Right renal cortex interstitium (tissue), 3 donors: ENCODE measurements at places on chromosomes 4 and X. TPM values are rescaled to one million over a fixed set of nuclear protein-coding genes. Genes with fewer than 3 reads are reported as not detected.

The MAGEE2 gene
- polyA plus RNA-seq, result 0.69 TPM

The MXRA5 gene
- polyA plus RNA-seq, result 8.2 TPM

The MID2 gene
- polyA plus RNA-seq, result 10.9 TPM

The SPANXN3 gene
- not detected for polyA plus RNA-seq

The TCP11X2 gene
- polyA plus RNA-seq, result 1.2 TPM

The SCML1 gene
- 20.8 TPM for polyA plus RNA-seq

DNA sequence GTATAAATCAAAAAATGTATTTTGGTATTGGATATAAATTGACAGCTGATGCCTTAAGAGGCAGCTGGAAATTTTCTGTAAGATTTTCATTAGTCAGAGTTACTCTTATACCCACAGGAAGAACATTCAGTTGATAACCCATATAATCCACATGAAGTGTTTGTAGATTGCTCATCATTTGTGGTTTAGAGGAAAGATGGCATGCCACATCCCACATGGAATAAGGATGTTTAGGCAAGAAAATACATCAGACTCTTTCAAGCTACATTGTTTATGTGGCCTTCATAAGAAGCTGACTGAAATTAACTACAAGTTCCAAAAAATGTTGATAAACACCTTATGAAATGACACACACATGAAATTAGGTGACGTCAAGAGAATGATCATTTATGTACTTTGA lies 56.6 kb downstream of the AREG start:
- DNase-seq, result no peak

DNA sequence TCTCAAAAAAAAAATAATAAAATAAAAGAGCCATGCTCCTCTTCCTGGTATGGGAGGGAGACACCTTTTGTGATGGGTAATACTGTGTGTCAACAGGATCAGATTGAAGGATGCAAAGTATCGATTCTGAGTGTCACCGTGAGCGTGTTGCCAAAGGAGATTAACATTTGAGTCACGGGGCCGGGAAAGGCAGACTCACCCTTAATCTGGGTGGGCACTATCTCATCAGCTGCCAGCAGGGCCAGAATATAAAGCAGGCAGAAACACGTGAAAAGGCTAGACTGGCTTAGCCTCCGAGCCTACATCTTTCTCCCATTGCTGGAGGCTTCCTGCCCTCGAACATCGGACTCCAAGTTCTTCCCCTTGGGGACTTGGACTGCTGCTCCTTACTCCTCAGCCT lies 95.4 kb downstream of the SHOX start:
- no peak for DNase-seq

DNA sequence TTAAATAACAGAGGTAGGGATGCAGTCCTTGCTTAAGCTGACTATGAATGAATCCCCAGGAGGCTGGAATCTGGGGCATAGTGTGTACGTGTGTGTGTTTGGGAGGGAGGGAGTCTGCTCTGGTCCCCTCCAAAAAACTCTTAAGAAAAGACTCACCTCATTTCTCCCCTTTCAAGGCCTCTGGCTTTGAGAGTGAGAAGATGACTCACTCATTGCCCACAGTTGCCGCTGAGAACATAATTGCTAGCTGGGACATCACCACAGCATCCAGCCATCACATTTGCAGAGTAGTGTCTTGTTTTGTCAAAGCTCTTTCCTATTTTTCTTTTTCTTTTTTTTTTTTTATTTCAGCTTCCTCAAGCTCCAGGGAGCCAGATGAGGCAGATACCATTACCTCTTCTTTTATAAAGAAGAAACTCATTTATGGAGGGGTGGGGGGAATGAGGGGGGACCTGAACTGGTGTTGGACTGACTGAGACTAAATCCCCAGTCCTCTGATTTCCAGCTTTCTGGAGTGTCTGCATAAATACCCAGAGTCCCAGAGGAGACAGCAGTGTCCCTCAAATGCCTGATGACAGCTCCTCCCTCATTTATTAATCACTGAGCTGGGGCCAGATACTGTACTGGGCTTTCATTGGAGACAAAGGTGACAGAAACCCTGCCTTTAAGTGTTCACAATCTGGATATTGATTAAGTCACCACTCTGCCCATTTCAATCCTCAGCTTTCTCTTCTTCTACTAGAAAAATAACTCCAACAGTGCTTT lies 61.9 kb upstream of the LAS1L start:
- no peak for DNase-seq

DNA sequence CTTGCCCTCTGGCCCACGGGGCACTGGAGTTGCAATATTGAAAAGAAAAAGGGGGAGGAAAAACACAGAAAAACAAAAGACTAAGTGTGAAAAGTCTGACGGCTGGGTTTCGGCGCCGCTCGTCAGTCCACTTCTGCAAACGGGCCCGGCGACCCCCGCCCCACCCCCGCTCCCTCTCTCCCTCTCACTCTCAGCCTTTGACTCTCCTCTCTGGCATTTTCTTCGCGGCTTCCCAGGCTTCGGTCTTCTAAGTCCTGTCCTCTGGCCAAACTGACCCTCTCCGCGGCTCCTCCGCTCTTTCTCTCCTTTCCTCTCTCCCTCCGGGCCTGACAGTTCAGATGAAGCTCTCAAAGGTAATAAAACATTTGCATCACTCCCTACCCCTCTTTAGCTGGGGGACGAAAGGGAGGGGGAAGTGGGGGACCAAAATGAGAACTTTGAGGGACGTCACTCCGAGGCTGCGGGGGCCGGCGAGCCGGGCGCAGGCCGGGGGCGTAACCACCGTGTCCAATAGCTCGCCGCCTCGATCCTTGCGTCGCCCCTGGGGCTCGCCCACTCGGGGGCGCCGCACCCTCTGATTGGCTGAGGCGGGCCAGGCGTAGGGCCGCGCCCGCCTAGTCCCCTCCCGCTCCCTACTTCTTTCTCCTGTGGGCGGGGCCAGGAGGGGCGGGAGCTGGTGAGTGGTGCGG lies at the start of gene NKX6-1:
Gene NKX6-1, minus strand, starts transcription at position 358 of the 689 bp plus-strand sequence. CDS start 1,064 bp downstream, outside the sequence.
- DNase-seq, result no peak

- no peak for DNase-seq
These were observed 36.9 kb downstream of the FHDC1 start for GRCh38 chr4:152972821-152973628.

GRCh38 chrX:28889591-28890090 lies 302.4 kb downstream of the IL1RAPL1 start:
- DNase-seq, result no peak

GRCh38 chrX:137431693-137432488 lies 134.0 kb upstream of the ZIC3 start:
- DNase-seq, result no peak
